ENCODE measurements at places on chromosomes 2 and 18.

DNA sequence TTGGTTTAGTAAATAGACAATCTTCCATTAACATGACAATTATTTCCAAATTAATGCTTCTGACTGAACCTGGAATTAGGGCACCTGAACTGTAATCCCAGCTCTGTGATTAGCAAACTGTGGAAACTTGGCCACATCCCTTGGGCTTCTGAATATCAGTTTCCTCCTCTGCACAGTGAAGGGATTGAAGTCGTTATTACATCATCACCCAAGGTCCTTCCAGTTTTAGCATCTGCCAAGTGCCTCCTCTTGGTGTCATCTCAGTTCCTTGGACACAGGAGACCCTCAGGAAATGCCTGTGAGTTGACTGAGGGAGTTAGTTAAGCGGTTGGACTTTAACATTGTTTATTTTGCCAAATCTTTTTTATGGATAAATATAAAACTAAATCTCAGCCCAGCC is 64.8 kb downstream of the MOGAT1 start:
- no peak for DNase-seq

DNA sequence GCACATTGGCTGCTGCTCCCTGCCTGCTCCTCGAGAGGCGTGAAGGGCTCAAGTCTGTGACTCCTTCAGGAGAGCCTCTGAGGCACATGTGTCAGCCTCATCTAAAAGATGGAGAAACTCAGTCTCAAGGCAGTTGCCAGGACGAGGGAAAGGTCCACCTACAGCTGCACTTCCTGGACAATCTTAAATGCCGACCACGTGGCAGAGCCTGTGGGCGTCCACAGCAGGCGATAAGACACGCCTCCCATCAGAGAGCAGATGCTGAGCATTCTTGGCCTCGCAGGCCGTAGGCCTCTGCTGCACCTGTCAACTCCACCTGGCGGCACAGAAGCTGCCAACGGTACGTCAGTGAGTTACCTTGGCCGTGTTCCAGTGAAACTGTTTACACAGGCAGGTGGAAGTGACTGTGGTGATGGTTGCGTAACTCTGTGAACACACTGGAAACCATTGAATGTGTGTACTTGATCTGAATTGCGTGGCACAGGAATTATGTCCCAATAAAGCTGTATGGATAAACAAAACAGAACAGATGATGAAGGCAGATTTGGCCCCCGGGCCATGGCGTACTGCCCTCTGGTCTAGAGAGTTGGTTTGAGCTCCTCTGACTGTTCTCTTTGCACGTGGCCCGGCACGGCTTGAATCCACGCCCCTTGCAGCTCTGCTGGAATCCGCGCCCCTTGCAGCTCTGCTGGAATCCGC is 114.5 kb downstream of the RNF144A start:
- DNase-seq = peak; percentile 97

DNA sequence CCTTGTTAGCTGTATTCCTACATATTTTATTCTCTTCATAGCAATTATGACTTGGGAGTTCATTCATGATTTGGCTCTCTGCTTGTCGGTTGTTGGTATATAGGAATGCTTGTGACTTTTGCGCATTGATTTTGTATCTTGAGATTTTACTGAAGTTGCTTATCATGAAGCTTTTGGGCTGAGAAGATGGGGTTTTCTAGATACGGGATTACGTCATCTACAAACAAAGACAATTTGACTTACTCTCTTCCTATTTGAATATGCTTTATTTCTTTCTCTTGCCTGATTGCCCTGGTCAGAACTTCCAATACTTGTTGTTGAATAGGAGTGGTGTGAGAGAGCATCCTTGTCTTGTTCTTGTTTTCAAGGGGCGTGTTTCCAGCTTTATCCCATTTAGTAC is 569.8 kb upstream of the NRXN1 start:
- no peak for DNase-seq

GRCh38 chr2:216109962-216110614 is 940 bp downstream of the XRCC5 start:
- DNase-seq = no peak

DNA sequence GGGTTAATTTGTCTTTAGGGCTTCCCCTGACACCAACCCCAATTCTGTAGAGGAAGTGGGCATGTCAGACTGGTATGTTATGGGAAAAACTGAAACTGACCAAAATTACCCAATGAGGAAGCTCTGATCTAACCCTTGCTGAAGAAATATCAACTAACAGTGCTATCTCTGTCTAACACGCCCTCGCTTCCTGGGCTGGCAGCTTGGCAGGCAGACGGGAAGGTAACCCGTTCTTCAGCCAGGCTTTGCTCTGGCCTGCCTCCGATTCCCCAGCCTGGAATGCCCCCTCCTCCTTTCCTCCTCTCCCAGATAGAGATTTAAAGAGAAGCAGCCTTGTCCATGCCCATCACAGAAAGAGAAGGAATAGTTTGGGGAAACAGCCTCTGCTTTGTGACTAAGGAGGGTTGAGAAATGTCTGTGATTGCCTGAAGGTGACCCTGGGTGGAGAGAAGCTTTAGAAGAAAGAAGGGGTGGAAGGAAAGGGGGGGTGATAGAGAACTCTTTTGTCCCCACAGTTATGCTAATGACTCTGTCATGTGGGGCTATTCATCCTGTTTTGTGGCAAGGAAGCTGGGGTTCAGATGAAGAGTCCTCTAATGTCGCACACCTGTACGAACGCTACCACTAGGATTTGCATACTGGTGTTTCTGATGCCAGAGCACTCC is 15.4 kb downstream of the HK2 start:
- DNase-seq = no peak

GRCh38 chr18:44816050-44816449 is 135.4 kb downstream of the SETBP1 start:
- DNase-seq = no peak

DNA sequence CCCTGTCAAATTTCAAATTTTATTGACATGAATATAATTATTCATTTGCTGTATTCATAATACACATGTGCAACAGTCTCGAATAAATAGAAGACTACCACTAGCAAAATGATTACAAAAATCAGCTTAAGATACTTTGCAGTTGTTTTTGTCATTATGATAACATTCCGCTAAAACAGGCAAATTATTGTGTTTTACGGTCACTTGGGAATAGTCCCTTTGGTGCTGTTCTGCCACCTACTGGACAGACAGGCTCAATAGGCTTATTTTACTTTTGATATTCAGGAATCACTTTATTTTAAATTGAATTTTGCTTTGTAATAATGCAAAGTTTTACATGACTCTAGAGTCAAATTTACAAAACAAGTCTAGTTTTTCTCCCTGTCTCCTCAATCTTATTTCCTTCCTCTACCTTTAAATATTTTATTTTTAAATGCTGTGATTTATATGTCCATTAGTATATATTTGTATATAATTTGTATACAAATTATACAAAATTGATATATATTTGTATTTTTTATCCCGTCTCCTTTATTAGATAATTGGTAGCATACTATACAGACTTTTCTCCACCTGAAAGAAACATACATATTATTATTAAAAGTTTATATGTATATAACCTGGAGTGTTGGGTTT is 456.3 kb downstream of the DLGAP1 start:
- DNase-seq = peak; percentile 19

DNA sequence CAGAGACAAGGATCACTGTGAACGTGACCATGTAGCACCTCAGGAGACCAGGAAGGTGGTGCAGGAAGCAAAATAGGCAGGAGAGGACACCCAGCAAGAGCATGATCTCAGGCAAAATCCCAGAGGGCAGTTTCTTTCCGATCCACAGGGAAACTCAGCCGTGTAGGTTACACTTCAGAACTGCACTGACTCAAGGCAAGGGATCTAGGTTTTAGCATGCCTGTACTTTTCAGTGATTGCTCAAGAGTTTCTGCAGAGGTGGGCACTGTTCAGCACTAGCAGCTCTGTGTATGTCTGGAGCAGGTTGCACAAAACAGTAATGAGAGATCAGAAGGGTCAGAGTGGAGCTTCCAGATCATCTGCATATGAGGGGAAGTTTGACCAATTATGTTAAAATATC is 116.7 kb upstream of the RNF152 start:
- DNase-seq = no peak

DNA sequence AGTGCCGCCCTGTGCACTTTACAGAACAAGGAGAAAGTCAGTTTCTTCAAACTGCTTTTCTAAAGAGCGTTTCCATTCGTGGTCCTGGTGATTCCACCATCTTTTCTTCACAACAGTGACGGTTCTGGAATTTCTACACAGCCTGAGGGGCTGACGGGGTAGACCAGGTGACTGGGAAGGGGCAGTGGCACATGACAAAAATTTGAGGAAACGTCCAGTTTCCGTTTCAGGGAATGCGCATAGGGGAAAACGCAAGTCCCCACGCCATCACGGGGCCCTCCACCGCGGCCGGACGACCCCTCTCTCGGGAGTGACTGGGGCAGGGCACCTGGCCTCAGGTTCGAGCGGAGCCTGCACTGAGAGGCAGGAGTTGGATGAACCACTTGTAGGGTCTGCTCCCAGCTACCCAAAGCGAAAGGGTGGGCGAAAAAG is 980 bp upstream of the SPTBN1 start:
- DNase-seq = no peak

- DNase-seq = no peak
Measured at GRCh38 chr2:103165836-103166235, 404.0 kb downstream of the TMEM182 start.

GRCh38 chr18:13574355-13574754 is 152.0 kb downstream of the FAM210A start:
- no peak for DNase-seq

GRCh38 chr18:47149457-47150028 is 757 bp downstream of the HDHD2 start:
- DNase-seq = no peak

DNA sequence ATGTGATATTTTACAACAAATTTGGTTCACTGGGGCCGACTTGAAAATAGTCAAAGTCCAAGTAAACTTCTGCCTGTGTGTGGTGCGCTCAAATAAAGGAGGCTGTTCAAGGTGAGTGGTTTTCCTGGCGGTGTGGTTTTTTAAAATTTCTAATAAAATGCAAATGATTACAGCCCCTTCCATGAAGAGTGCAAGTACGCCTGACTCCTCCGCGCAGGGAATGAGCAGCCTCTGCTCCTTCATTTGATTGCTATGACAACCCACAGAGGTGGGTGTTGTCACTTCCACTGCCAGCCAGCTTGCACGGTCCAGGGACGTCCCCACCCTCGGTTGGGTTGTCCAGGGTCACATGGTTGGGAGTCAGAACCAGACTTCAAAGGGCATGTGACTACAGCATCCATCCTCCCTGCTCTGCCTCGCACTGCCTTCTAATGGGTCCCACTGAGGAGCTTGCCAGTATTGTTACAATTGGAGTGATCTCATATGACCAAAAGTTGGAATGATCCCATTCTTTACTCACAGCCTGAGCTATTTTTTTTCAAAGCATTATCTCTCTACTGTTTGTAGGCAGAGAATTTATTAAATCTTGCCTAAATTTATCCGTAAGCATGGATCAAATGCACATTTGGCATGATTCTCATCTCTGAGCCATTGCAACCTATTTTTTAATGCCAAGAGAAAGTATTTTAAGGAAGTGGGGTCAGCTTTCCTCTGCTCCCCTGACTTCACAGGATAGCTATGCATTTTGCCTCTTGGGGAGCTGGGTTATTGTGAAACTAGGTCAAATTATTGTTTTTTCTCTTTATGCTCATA is 121.3 kb downstream of the AGAP1 start:
- DNase-seq = no peak

DNA sequence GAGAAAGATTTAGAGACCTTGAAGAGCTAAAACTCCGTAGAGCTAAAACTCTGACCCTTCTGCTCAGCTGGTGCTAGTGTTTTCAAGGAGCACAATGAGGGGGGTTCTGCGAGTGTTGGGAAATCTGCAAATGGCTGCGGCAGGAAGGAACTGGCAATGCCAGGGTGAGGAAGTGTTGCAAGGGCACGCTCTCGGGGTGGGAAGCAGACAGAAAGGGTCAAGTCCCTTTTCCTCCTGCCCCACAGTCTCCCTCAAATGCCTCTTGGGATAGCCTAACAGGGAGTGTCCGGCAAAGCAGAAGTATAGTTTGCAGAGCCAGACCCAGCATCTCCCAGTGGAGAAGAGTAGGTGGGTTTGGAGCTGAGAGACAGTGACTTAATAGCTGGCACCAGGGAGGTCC is 60.5 kb downstream of the NCAPH start:
- no peak for DNase-seq

DNA sequence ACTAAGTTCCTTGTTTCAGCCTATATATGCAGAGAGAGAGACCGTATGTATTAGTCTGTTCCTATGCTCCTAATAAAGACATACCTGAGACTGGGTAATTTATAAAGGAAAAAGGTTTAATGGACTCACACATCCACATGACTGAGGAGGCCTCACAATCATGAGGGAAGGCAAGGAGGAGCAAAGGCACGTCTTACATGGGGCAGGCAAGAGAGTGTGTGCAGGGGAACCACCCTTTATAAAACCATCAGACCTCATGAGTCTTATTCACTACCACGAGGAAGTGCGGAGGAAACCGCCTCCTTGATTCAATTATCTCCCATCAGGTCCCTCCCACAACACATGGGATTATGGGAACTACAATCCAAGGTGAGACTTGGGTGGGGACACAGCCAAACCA is 73.8 kb downstream of the TMEM18 start:
- no peak for DNase-seq

- no peak for DNase-seq
Measured at GRCh38 chr2:149164296-149164695, 125.8 kb downstream of the LYPD6B start.

DNA sequence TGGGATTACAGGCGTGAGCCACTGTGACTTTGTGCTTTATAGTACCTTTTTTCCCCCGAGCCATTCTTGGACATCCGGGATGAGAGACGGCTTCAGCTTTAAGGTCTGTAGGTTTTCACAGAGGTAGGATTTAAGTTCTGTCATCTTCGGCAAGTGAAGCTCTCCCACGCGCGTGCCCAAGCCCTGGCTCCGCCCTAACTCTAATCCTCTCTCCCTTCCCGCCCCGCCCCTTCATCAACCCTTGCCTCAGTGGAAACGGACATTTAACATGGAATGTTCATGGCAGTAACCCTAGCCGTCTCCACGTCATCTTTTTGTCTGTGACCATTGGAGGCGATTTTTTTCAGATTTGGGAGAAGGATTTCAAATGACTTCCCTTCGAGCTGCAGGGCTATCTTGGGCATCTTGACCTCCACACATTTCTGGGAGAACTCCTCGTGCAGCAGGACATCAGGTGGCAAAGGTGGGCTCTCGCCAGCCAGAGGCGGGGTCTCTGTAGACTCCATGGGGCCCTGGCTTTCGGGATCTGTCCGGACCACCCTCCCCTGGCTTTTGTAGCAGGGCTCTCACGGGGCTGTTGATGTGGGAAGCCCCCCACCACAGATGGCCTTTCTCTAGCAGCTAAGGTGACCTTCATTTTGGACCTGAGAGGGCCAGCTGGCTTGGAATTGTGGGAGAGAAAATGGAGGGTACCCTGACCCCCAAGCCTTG is 6.8 kb downstream of the COLEC11 start:
- DNase-seq = no peak

DNA sequence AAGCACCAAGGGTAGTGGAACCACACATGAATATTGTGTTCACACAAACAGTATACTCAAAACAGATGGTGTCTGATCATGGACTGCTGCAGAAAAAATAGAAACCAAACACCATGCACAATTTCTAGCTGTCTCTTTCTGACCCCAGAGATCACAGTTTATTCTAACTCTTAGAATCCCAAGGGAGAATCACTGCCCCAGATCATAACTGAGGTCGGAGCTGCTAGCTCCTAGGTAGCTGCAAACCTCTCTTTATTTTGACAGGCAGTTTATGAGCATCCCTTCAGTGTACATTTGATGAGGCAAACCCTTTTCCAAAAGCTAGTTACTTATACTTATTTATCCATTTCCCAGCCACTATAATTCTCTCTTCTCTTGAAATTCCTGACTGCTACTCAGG is 439.1 kb upstream of the HNMT start:
- DNase-seq = no peak

- no peak for DNase-seq
Measured at GRCh38 chr2:60414495-60415138, 138.8 kb downstream of the BCL11A start.

GRCh38 chr18:9209279-9209678 is 72.7 kb downstream of the ANKRD12 start:
- no peak for DNase-seq
